ENCODE measurements at places on chromosomes 11 and 22.

DNA sequence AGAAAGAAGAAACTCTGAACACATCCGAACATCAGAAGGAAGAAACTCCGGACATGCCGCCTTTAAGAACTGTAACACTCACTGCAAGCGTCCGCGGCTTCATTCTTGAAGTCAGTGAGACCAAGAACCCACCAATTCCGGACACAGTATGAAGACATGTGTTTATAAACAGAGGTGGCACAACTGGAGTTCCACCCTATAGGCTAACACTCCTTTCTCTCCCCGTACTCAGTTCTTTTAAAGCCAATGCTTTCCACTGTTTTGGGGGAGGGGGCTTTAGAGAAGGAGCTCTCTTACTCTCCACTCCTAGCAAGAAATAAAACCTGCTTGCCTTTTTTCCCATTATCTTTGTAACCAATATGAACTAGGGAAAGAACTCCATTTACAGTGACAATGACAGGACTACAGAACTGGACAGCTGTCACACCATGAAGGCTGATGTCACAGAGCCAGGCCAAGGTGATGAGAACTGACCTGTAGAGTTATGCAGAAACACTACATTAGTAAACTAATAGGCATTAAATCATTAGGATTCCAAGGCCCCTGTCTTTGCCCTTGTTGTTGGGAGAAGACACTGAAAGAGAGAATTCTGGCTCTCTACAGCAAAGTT, 733 bp downstream of the TRIM5 start:
- DNase-seq: no peak

GRCh38 chr22:20751185-20751851, 22.6 kb upstream of the SERPIND1 start:
- no peak for DNase-seq

DNA sequence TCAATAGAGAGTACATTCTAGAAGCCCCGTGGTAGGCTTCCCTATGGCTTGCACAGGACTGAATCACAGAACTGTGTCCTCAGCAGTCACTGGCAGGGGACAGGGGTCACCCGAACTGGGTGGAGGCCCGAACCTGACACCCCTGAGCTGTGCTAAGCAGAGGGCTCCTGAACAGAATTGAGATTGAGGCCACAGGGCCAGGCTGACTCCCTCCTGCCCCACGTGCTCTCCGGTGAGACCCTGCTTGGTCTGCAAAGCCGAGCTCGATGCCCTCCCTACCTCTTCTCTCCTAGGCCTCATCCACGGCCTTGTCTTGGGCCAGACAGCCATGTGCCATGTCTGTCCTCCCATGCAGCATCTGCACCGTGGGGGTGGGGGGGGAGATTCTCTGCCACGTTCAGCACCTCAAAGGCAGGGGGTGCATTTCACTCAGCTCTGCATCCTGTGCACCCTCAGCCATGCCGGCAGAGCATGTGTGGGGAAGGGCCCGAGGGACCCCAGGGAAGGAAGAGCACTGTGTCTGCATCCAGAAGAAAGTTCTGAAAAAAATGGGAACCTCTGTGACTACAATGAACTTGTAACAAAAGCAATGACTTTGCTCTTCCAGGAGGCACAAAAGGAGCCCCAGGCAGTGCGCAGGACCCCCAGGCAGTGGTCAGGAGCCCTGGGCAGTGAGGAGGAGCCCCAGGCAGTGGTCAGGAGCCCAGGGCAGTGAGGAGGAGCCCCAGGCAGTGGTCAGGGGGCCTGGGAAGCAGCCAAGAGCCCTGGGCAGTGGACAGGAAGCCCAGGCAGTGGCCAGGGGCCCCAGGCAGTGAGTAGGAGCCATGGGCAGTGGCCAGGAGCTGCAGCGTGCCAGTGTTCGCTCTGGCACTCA, 76.7 kb upstream of the SEPTIN5 start:
- no peak for DNase-seq

- DNase-seq: no peak
These were observed 17.8 kb downstream of the CHORDC1 start for GRCh38 chr11:90204832-90205646.

GRCh38 chr22:27116312-27117086, 459.1 kb downstream of the MIAT start:
- peak; percentile 42 for DNase-seq

DNA sequence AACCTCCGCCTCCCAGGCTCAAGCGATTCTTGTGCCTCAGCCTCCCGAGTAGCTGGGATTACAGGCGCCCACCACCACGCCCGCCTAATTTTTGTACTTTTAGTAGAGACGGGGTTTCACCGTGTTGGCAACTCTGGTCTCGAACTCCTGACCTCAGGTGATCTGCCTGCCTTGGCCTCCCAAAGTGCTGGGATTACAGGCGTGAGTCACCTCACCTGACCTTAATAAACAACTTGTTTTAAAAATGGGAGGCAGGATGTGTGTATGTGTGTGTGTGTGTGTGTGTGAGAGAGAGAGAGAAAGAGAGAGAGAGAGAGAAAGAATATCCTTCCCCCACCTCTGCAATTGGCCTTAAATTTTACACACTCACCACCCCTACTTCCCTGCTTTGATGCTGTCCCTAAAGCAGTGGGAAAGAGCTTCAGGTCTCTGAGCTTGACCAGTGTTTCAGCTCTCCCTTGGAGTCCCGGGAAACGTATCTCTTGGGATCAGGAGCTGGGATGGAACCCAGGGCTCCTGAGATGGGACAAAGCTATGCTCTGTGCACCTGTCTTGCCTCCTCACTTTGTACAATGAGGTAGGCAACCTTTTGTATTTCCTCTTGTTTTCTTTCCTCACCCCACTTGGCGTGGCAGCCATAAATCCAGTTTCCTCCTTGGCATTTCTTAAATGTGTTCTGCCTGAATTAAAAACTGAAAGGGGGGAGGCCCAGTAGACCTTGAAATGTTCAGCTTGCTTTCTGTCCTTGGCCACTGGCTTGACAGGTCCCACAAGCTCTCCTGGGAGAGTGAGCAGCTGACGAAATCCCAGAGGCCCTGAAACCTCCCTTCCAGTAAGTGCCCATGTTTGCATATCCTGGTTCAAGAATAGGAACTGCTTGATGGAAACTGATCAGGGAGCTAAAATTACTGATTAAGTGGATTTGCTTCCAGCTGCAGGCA, 17.8 kb upstream of the XBP1 start:
- DNase-seq: peak; percentile 77
